ENCODE measurements at places on chromosomes 12 and 14.

GRCh38 chr12:57000393-57000792 lies 6.0 kb downstream of the ZBTB39 start:
- DNase-seq: no peak

DNA sequence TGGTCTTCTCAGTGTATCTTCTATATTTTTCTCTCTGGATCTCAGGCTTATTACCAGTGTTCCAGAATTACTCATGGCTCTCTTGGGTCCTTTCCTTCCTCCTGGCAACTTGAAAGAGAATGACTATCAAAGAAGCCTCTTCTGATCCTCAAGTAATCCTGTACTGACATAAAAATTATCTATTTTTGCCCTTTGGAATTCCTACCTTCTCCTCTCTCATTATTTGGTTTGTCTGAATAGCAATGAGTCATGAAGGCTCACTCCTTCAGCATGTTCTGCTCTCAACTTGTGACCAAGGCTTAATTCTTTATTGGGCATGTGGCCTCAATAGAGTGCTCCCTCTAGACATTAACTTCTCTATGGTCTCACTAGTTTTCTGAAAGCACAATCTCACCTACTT lies 553.6 kb upstream of the ATP2B1 start:
- no peak for DNase-seq

DNA sequence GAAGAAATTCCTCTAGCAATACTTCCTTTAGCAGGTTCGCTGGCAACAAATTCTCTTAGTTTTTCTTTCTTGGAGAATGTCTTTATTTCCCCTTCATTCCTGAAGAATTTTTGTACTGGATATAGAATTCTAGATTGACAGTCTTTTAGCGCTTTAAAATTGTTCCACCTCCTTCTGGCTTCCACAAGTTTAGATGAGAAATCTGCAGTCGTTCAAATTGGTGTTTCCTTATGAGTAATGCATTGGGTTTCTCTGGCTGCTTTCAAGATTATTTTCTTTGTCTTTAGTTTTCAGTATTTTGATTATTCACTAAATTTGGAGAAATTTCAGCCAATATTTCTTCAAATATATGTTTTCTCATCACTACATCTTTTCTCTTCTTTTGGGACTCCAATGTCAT lies 33.3 kb upstream of the FGF6 start:
- no peak for DNase-seq

GRCh38 chr12:19351346-19351745 lies 87.9 kb upstream of the AEBP2 start:
- DNase-seq: no peak

- no peak for DNase-seq
These were observed 87.6 kb downstream of the GCH1 start for GRCh38 chr14:54815016-54815415.

- peak; percentile 56 for DNase-seq
These were observed 625 bp upstream of the ARHGAP5 start for GRCh38 chr14:32076278-32077080.

GRCh38 chr14:54098536-54098935 lies 141.9 kb upstream of the BMP4 start:
- no peak for DNase-seq

DNA sequence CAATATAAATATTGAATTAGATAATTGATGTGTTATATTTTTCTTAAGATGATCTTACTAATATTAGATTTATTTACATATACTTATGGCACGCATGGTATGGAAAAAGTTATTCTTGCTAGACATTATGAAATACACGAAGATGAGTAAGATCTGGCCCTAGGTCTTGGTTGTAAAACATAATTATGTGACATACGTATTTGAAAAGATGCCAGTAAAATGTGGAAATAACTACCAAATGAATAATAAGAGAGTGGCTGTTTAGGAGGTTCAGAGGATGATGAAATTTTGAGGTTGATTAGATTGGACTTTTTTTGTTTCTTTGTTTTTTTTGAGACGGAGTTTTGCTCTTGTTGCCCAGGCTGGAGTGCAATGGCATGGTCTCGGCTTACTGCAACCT lies 41.3 kb downstream of the FANCM start:
- no peak for DNase-seq

DNA sequence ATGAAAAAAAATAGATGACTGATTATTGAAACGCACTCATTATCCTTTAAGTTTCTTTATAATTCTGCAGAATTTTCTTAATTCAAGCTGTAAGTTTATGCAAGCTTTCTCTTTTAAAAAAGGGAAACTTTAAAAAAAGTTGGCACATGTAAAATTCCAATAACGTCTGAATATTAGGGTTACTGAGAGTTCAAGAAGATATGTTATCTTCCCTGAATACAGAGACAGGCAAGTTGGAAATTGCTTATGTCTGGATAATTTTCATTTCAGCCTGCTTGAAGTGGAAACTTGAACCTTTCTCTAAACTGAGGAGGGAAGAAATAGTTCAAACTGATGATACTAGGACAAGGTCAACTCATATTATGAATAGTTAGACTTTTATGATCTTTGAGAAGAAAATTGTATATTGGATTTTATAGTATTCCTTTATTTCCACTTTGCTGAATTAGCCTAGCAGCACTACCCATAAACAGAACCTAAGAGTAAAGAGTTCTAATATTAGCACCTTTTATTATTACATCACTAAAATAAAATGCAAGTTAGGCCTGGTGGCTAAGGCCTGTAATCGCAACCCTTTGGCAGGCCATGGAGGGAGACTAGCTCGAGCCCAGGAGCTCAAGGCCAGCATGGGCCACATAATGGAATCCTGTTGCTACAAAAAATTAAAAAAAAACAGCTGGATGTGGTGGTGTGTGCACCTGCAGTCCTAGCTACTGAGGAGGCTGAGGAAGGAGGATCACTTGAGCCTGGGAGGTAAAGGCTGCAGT lies 288.0 kb downstream of the TRHDE start:
- no peak for DNase-seq

DNA sequence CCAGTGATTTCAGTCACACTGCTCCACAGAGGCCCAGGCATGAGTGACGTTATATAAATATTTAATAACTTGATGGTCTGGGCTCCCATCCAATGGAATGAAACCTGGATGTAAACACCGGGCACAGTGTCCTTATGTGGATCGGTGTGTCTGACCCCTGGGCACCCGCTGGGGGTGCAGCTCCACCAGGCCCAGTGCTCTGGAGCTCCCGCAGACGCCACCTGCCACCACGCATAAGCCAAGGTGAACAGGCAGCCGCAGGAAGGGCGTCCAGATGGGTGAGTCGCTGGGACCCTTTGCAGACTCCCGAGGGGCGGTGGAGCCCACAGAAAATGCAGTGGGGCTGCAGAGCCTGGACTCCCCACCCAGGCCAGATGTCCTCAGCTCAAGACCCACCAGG lies 121.6 kb downstream of the SCARB1 start:
- DNase-seq: no peak

All from esophagus squamous epithelium (tissue), 5 donors.